Ovary (tissue), 10 donors: ENCODE measurements at places on chromosomes 16 and 17. TPM values are rescaled to one million over a fixed set of nuclear protein-coding genes. Genes with fewer than 3 reads are reported as not detected.

Gene PRAC1
- total RNA-seq: not detected

Gene UNKL
- 39.8 TPM for total RNA-seq

Gene GNAO1
- 2.0 TPM for total RNA-seq

Gene EFCAB5
- not detected for total RNA-seq

Gene INO80E
- 71.1 TPM for total RNA-seq

Gene ZNF750
- total RNA-seq: not detected

Gene GPR179
- total RNA-seq: 0.13 TPM

Gene MYCBPAP
- total RNA-seq: 8.1 TPM

Gene KRT13
- not detected for total RNA-seq

Gene SLC47A2
- not detected for total RNA-seq

Gene SPATA33
- 5.8 TPM for total RNA-seq

Gene SCRN2
- 43.9 TPM for total RNA-seq

Gene ASPA
- 0.46 TPM for total RNA-seq

DNA sequence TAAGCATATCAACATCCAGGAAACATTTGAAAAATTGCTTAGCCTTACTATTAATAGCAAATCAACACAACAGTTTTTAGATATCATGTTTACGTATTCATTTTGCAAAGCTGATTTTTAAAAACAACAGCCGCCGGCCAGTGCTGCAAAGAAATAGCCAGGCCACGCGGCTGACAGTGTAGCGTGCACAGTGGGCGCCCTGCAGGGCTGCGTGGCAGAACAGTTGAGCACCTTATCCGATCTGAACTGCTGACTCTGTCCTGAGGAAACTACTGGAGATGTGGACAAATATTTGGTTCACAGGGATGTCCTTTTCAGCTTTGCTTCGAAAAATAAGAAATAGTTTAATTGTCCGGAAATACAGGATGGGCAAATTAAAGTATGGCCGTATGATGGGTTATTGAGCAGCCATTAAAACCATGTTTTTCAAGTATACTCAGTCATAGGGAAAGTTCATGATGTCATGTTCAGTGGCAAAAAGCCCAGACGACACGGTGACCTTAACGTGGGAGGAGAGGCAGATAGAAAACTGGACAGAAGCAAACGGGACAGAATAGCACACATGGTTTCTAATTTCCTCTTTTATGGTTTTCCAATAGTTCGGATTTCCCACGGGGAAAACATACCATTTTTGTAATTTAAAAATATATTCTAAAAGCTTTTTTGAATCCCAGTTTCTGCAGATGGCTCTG lies 52.4 kb upstream of the ENDOV start:
- H3K27ac ChIP-seq: peak overlapping the region; percentile 36
- no peaks in the 10 kb centered on the region for H3K36me3 ChIP-seq
- no peak overlapping the region for H3K4me3 ChIP-seq
- H3K27me3 ChIP-seq: no peaks in the 10 kb centered on the region
- H3K4me1 ChIP-seq: peaks cover 12% of the 10 kb centered on the region

DNA sequence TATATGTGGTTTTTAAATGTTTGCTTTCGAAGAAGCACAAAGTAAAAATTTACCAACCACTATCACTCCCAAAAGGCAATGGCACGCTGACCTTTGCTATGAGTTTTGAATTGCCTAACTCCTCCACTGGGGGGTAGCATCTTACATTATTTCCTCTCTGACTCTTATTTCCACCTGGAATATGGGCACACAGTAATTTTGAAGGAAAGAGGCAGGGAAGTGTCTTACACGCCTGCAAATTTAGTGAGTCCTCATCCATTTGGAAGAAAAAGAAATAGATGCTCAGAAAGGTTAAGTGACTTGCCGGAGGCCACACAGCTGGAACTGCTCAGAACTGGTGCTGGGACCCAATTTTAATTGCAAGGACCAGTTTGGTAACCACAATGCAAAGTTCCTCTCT lies 29.9 kb upstream of the IRX6 start:
- H3K27ac ChIP-seq: no peak overlapping the region
- H3K4me3 ChIP-seq: no peak overlapping the region
- no peaks in the 10 kb centered on the region for H3K4me1 ChIP-seq
- H3K36me3 ChIP-seq: no peaks in the 10 kb centered on the region
- DNase-seq: no peak

- peaks cover 1% of the 10 kb centered on the region for H3K4me1 ChIP-seq
- peaks cover 9% of the 10 kb centered on the region for H3K27me3 ChIP-seq
- no peaks in the 10 kb centered on the region for H3K36me3 ChIP-seq
- no peak for DNase-seq
- no peak within 1 kb of the TSS for H3K27ac ChIP-seq
- no peak within 1 kb of the TSS for H3K4me3 ChIP-seq
These were observed at the start of gene FBXL16 for GRCh38 chr16:705431-706188. FBXL16 (minus strand) TSS chr16:705801; CDS start chr16:697405, 8,396 bp downstream.

DNA sequence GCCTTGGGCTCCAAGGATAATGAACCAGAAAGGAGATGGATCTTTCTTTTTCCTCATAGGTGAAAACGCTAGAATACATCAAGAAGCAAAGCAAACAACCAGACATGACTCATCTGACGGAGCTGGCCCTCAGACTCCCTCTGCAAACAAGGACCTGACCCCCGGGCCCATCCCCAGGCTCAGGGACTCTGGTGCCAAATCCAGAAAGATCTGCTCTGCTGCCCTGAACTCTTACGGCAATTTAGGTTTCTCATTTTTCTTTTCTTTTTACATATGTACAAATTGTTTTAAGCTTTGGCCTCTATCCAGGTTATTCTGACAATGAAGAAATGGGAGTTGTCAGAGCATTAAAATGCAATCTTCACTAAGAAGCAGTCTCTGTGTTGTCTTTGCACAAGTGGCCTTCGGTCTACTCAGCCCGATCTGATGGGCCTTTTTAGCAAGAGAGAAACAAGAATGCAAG lies 17.7 kb downstream of the KNOP1 start:
- peak; percentile 54 for DNase-seq
- peaks cover 50% of the 10 kb centered on the region for H3K4me1 ChIP-seq
- H3K27me3 ChIP-seq: no peaks in the 10 kb centered on the region
- peak overlapping the region; percentile 27 for H3K27ac ChIP-seq

- no peaks in the 10 kb centered on the region for H3K36me3 ChIP-seq
- H3K4me1 ChIP-seq: peaks cover 2% of the 10 kb centered on the region
- no peaks in the 10 kb centered on the region for H3K27me3 ChIP-seq
- H3K27ac ChIP-seq: no peak overlapping the region
- no peak overlapping the region for H3K4me3 ChIP-seq
- no peak for DNase-seq
These were observed 11.1 kb downstream of the STXBP4 start for GRCh38 chr17:54979657-54980056.

GRCh38 chr16:1311738-1312466 lies 2.5 kb downstream of the UBE2I start:
- peak overlapping the region; percentile 76 for H3K4me3 ChIP-seq
- DNase-seq: peak; percentile 64
- H3K4me1 ChIP-seq: peaks cover 27% of the 10 kb centered on the region
- H3K36me3 ChIP-seq: no peaks in the 10 kb centered on the region

GRCh38 chr16:23544436-23544835 lies 12.7 kb downstream of the EARS2 start:
- no peak for DNase-seq
- no peak overlapping the region for H3K27ac ChIP-seq
- no peaks in the 10 kb centered on the region for H3K4me1 ChIP-seq
- no peaks in the 10 kb centered on the region for H3K27me3 ChIP-seq
- H3K36me3 ChIP-seq: no peaks in the 10 kb centered on the region

DNA sequence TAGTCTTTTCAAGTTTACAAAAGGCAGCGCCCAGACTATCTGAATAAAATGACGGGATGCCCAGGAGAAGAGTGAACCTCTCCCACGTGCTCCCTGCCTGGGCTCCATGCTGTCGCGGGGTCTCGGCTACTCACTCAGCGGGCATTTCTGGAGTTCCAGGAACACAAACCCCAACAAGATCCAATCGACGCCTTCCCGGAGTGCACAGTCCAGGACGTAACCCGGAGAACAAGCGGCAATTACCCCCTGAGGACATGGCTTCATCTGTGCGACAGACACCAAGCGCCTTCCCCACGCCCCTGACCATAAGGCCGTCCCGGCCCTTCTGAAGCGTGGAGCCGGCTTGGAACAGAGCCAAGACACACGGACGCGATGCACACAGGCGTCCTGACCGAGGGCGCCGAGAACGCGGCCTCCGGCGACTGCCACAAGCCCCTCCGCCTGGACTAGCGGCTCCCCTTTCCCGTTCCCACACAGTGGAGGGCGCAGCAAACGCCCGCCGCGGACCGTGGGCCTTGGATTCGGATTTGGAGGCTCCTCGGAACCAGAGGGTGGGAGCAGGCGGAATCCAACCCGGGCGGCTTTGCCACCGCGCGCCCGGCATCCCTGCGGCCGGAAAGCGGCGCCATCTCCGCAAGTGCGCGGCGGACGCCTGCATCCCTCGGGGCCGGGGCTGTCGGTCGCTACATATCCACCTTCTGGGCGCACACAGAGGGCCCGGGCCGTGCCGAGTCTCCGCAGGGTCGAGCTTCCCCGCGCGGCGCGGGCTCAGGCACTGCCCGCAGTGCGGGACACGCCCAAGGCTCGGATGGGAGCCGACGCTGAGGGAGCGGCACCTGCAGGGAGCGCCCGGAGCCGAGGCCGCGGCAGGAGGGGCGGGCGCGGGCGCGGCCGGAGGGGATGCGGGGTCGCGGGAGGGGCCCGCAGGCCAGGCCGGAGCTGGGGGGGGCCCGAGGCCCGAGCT lies 725 bp downstream of the ABCA3 start:
- H3K27ac ChIP-seq: no peak overlapping the region
- no peaks in the 10 kb centered on the region for H3K27me3 ChIP-seq
- DNase-seq: peak; percentile 59

DNA sequence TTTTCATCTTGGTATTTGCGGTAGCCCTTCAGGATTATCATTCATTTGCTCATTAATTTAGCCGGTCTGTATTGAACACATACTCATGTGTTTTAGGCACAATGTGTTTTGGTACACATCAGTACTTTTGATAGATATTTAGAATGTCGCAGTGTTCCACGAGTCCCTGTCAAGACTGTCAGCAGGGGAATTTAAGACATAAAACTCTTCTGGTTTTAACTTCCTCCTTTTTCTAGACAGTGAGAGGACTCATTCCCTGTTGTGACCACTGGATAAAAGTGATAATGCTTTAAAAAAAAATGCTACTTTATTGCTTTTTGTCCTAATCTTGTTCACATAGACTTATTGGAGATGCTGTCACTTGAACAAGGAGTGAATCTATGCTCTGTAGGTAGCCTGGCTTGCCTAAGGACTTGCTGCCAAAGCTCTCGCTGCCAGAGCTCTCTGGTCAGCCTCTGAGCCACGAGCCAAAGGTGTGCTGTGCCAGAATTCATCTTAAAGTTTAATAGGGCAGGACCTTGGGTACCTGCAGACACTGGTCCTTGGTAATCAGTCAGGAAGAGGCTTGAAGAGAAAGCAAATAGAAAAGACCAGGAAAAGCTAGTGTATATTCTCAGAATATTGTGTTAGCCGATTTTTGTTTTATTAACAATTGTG lies 5.4 kb downstream of the DCAF7 start:
- no peak overlapping the region for H3K4me3 ChIP-seq
- no peak overlapping the region for H3K27ac ChIP-seq
- DNase-seq: no peak
- H3K36me3 ChIP-seq: no peaks in the 10 kb centered on the region
- no peaks in the 10 kb centered on the region for H3K27me3 ChIP-seq
- peaks cover 12% of the 10 kb centered on the region for H3K4me1 ChIP-seq

DNA sequence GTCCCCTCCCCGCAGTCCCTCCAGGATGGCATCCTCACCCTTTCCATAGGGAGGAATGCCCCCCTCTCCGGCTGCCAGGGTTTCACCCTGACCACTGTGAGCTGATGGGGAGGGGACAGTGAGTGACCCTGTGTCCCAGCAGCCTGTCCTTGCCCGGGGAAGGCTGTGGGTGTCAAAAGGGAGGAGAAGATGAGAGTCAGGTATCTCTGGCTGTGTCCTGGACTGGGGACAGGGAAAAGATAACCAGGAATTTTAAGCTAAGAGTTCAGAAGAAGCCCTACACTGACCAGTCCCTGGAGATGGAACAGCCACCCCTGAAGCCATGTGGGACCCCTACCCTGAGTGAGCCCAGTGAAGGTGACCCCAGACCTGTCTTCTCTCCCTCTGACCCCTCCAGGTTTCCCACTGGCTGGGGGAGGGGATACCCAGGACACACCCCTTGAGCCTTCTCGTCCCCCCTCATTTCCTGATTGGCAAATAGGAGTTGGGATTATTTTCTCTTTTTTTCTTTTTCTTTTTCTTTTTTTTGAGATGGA lies 11.3 kb downstream of the NAT9 start:
- peaks cover 7% of the 10 kb centered on the region for H3K4me1 ChIP-seq
- no peak overlapping the region for H3K4me3 ChIP-seq
- no peak overlapping the region for H3K27ac ChIP-seq
- DNase-seq: no peak
- H3K36me3 ChIP-seq: no peaks in the 10 kb centered on the region

GRCh38 chr16:15578824-15579223 lies 64.1 kb downstream of the MARF1 start:
- H3K4me1 ChIP-seq: no peaks in the 10 kb centered on the region
- DNase-seq: no peak
- no peaks in the 10 kb centered on the region for H3K36me3 ChIP-seq
